ENCODE measurements at places on chromosomes 5 and 9.

GRCh38 chr9:127754099-127755060 lies 19.3 kb upstream of the TOR2A start:
- no peak for DNase-seq

DNA sequence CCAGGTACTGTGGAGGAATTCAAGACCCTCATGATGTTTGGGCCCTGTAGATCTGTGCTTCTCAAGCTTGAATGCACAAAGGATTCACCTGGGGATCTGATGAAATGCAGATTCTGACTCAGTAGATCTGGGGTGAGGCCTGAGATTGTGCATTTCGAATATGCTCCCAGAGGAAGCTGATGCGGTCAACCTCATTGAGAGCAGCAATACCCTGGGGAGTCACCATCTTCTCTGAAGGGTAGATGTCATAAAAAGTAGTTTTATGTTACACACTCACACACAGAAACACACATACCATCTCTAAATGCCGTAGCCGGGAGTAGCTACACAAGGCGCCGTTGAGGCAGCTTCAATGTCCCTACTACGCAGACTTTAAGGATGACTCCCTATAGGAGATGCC lies 55.8 kb upstream of the CPEB4 start:
- DNase-seq = no peak

GRCh38 chr5:159033351-159033657 lies 66.4 kb downstream of the EBF1 start:
- no peak for DNase-seq

- no peak for DNase-seq
Measured at GRCh38 chr5:147752033-147752432, 30.5 kb downstream of the JAKMIP2 start.

GRCh38 chr5:96481009-96481786 lies 48.1 kb upstream of the PCSK1 start:
- DNase-seq = no peak

DNA sequence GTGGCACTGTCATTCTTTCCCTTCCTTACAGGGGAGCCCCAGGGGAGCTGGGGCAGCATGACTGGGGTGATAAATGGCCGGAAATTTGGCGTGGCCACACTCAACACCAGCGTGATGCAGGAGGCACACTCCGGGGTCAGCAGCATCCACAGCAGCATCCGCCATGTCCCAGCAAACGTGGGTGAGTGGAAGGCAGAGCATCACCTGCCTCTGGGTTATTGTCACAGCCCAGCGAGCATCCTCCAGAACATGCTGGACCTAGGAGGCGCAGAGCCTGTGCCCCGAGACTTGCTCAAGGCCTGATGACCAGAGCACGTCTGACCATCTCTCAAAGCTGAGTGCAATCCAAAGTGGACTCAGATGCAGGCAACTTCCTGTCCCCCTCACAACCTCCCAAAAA lies 22.2 kb upstream of the ASS1 start:
- no peak for DNase-seq

Measured in CD8-positive, alpha-beta memory T cell (primary cell).